ENCODE measurements at places on chromosomes 12 and 14. TPM values are rescaled to one million over a fixed set of nuclear protein-coding genes. Genes with fewer than 3 reads are reported as not detected.

Gene PGF
- 17.8 TPM for total RNA-seq

Gene SLC6A15
- 0.77 TPM for total RNA-seq

Gene LAG3
- total RNA-seq, result not detected

Gene TEAD4
- 3.4 TPM for total RNA-seq

Gene MMP19
- 2.5 TPM for total RNA-seq

Gene SLC25A47
- total RNA-seq, result under 0.01 TPM

Gene BCL2L2
- 18.3 TPM for total RNA-seq

Gene TBC1D30
- 0.85 TPM for total RNA-seq

Gene WSCD2
- not detected for total RNA-seq

Gene TAS2R9
- total RNA-seq, result not detected

Gene ANKRD9
- 22.6 TPM for total RNA-seq

Gene MSI1
- total RNA-seq, result not detected

Gene ANKS1B
- total RNA-seq, result 0.38 TPM

Gene FAR2
- 14.4 TPM for total RNA-seq

Gene TAS2R20
- 1.2 TPM for total RNA-seq

Gene SLC7A8
- 1.4 TPM for total RNA-seq

Gene C14orf132
- total RNA-seq, result 20.9 TPM

Gene SPTLC2
- 46.2 TPM for total RNA-seq

Gene CHGA
- not detected for total RNA-seq

Gene BTBD6
- total RNA-seq, result 40.6 TPM

Gene RNF212B
- not detected for total RNA-seq

Gene RBP5
- total RNA-seq, result not detected

Gene SLCO1B1
- not detected for total RNA-seq

Gene RNASE4
- total RNA-seq, result 38.9 TPM

Gene JAG2
- total RNA-seq, result 0.58 TPM

Gene EIF5
- total RNA-seq, result 186 TPM

Gene FGD4
- total RNA-seq, result 26.3 TPM

Gene FERMT2
- 143 TPM for total RNA-seq

Gene WIF1
- not detected for total RNA-seq

Gene LRIG3
- 18.3 TPM for total RNA-seq

Gene CIROP
- not detected for total RNA-seq

Gene TSHR
- total RNA-seq, result not detected

Gene DGLUCY
- total RNA-seq, result 28.4 TPM

Gene IL31
- total RNA-seq, result not detected

Gene KERA
- total RNA-seq, result not detected

Gene DDX47
- 99.2 TPM for total RNA-seq

Gene AQP2
- not detected for total RNA-seq

Gene FAM90A1
- 0.28 TPM for total RNA-seq

Gene KRT81
- 0.96 TPM for total RNA-seq

Gene P2RX7
- total RNA-seq, result under 0.01 TPM

Gene CCDC175
- not detected for total RNA-seq

Gene RAD51AP1
- total RNA-seq, result 27.4 TPM

Gene AKAP5
- total RNA-seq, result 0.58 TPM

Gene ZDHHC22
- total RNA-seq, result not detected

Gene MUCL1
- not detected for total RNA-seq

Gene ACSM4
- total RNA-seq, result not detected

Gene CLEC4A
- total RNA-seq, result not detected

Gene CD4
- total RNA-seq, result 0.28 TPM

Gene NUAK1
- 28.5 TPM for total RNA-seq

Gene OR6C2
- total RNA-seq, result not detected

Gene CPNE6
- total RNA-seq, result not detected

Gene SMIM41
- total RNA-seq, result not detected

Gene SIX1
- 0.38 TPM for total RNA-seq
